Muscle of back (tissue), 13 donors: ENCODE measurements at places on chromosomes 5 and 9.
A peak's percentile ranks its signal among the peaks of the same experiment; 100 is the strongest.

GRCh38 chr9:79913867-79914266 lies 342.1 kb downstream of the TLE4 start:
- DNase-seq: no peak

GRCh38 chr5:103256178-103256577 lies 2.4 kb upstream of the MACIR start:
- no peak for DNase-seq

DNA sequence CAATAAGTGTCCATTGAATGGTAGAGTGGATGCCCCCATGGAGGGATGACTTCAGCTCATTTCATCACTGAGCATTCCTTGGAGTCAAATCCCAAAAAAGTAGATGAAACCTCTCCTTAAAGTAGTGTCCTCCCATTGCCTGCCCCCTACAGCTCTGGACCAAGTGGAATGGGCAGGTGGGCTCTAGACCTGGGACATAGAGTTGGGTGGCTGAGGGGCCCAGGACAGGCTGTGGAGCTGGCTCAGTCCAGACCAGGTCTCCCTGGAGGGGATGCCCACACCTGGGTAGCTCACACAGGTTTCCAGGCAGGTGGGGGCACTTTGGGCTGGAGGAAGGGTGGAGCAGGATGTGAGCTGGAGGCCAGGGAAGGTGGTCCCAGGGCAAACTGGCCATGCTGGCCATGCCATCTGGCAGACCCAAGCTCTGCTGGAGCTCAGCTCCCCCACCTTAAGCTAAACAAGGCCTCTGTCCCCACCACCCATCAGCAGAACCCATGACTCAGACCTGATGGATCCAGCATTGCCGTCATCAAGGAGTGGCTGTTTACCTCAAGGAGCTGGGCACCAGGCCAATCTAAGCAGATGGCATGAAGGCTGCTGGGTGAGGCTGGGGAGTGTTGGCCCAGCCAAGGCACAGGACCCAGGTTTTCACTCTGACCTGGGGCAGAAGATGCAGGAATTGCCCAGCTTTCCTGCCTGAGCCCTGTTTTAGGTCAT lies 6.2 kb upstream of the SPINK4 start:
- peak; percentile 52 for DNase-seq

- DNase-seq: peak; percentile 87
Measured at GRCh38 chr9:77751341-77752091, 103.4 kb upstream of the GNA14 start.

GRCh38 chr5:179204572-179204971 lies 140.7 kb downstream of the ADAMTS2 start:
- no peak for DNase-seq

DNA sequence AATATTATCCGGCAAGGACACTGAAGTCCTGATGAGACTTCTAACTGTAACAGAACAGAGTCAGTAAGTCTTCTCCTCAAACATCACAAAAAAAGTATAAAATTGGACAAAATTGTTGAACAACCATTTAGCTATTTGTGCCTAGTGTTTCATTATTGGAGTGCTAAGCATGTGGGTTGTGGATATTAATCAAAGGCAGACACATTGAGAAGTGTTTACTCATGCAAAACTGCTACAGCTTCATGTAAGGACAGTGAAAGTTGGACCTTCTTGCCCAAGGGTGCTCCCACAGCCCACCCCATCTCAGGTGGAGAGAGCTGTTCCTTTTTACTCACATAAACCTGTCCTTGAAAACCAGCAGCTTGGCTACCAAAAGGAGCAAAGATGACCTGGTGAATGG lies 355.1 kb upstream of the DAB2 start:
- DNase-seq: no peak

GRCh38 chr5:25963251-25964008 lies 1075.0 kb downstream of the CDH9 start:
- no peak for DNase-seq

GRCh38 chr5:147690595-147690994 lies 91.9 kb downstream of the JAKMIP2 start:
- no peak for DNase-seq

GRCh38 chr5:32465076-32465475 lies 20.5 kb upstream of the ZFR start:
- DNase-seq: no peak

DNA sequence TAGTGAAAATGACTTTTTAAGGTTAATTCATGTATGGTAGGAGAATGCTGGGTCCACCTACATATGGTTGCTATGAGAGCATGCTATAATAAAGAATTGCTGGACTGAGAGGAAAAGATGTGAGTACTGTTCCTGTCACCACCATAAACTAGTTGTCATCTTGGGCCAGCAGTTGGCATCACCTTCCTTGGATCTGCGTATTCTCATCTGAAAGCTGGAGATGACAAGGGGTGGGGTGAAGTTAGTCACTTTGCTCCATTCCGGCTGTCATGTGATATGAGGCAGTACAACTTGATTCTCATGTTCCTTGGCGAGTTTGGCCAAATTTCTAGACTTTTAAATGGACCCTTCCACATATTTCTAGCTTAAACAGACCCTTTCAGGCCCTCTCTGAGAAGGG lies 33.3 kb downstream of the PIP5K1B start:
- no peak for DNase-seq

DNA sequence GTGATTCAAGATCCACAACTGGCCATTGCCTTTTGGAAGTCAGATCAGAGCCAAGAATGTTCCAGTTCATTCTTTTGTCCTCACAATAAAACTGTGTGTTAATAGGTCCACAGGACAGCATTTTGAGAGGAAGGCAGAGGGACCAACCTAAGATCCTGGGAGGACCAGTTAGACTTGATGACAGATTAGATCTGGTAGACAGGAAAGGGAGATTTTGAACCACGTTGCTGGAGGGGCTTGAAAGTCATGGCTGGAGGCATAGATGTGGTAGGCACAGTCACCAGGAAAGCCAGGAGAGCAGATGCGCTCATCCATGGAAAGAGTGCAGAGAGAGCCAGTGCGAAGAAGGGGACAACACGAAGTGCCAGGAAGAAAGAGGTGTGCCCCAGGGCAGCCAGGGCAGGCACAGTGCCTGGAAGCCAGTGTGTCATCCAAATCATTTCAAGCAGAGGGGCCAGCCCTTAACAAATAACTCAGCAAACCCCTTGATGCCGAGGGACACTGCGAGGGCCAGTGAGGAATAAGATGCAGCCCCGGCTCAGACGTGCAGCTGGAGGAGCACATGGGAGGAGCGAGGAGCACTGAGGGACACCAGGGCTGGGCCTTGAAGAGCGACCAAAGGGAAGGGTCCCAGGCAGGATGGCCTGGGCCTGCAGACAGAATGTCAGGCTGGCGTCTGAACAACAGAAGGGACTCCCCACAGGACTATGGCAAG lies 12.8 kb upstream of the SLC2A8 start:
- DNase-seq: no peak

DNA sequence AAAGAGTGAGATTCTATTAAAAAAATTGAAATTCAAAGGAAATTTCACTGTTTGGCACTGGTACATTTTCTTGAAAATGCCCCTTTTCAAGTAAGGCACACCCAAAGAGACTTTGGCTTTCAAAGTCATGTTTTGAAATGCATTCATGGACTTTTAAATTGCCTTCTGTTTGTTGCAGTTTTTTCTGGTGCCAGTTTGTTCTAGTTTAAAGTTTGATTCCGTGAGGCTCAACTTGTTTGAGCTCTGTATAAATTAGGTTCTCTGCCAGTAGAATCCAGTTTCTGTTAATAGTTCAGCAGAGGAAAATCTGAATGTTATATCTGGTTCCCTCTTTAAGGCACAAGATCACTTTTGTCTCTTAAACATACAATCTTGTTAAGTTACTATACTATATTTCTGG lies 16.4 kb downstream of the ATP6V0E1 start:
- no peak for DNase-seq

DNA sequence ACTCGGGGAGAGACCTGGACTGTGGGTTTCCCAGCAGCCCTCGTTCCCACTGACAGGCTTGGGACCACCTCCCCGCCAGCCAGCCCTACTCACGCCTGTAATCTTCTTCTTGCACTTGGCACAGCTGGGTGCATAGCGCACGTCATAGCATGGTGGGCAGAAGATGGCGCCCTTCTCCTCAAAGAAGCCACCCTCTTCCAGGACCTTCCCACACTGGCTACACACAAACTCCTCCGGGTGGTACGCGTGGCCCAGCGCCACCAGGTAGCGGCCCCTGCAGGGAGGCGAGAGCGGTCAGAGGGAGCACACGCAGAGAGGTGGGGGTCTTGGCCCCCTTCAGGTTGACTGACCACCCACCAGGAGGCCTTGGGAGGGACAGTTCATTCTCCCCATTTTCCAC lies 9.4 kb downstream of the PDLIM7 start:
- no peak for DNase-seq

GRCh38 chr5:19240170-19240569 lies 747.8 kb downstream of the CDH18 start:
- no peak for DNase-seq

DNA sequence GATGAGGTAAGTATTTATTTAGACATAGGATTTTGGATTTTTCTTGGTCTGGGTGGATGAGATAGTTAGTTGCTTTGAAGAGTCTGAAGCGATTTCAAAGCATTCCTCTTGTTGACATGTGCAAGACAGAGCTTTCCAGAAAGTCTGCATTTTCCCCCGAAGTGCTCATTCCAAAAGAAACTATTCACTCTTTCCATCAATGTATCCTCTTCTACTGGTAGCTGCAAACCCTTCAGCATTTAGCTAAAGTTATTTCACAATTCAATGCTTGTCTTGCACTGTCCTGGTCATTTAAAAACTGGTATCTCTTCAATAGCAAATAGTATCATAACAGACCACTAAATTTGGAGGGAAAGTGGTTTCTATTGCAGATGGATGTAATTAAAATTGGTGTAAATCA lies 13.0 kb downstream of the NREP start:
- peak; percentile 84 for DNase-seq

- DNase-seq: no peak
Measured at GRCh38 chr5:158039441-158039840, 180.5 kb upstream of the CLINT1 start.

GRCh38 chr9:126154182-126154827 lies 172.3 kb upstream of the MVB12B start:
- no peak for DNase-seq

DNA sequence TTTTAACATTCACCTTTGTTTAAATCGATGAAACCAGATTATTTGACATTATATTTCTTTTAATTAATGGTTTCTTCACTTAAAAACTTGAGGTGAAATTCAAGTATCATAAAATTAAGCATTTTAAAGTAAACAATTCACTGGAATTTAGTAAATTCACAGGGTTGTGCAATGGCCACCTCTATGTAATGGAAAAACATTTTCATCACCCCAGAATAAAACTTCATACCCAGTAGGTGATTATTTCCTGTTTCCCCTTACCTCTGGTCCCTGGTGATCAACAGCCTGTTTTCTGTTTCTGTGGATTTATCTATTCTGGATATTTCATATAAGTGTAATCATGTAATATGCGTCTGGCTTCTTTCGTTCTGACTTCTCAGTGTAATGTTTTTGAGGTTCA lies 27.2 kb downstream of the HSPA4 start:
- DNase-seq: no peak

DNA sequence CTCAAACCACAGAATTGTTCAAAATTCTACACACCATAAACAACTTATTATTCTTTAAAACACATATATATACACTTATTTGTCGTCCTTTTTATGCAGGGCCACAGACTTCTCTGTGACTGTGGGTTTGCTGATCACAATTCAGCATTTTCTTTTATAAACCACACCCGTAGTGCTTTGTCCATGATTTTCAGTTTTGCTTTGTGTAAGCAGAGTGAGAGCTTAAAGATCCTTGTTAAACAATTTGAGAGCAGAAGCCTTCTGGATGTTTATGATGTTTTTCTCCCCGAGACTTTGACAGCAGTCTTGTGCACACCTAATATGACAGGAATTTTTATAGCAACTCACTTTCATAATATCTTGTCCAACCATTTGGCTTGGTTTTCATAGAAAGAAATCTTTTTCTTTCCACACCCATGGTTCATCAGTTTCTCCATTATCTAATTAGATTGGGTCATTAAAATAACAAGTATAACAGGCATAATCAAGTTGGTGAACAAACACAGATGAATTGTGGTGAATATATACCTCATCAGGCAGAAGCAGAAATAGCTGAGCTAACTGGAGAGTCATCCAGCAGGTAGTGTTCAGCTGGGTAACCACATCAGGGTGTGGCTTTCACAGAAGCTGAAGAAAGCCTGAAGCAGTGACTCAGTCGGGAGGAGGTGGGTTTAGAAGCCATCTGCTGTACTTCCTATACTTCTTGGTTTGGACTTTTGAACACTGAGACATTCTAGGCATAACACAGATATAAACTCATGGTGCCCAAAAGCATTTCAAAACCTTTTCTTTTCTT lies 232.8 kb downstream of the DOCK8 start:
- no peak for DNase-seq

DNA sequence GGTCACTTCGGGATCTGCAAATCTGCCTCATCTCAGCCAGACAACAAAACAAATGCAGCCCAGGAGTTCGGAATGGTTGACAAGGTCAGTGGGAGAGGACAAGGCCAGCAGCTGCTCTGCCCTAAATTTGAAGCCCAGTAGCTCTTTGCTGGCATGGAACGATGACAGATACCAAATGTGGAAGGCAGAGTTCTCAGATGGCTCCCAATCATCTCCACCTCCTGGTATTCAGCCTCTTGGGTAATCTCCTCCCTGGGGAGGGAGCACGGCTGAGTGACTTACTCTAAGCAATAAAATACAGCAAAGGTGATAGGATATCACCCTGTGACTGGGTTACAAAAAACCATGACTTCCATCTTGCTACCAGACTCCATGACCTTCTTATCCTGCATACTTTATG lies 172.8 kb downstream of the ENTREP1 start:
- peak; percentile 12 for DNase-seq

GRCh38 chr5:168128557-168128956 lies 162.9 kb upstream of the WWC1 start:
- no peak for DNase-seq

- peak; percentile 80 for DNase-seq
Measured at GRCh38 chr9:94157050-94157801, 73.0 kb downstream of the PTPDC1 start.

- DNase-seq: no peak
Measured at GRCh38 chr9:98199388-98200033, 7.1 kb upstream of the CORO2A start.

DNA sequence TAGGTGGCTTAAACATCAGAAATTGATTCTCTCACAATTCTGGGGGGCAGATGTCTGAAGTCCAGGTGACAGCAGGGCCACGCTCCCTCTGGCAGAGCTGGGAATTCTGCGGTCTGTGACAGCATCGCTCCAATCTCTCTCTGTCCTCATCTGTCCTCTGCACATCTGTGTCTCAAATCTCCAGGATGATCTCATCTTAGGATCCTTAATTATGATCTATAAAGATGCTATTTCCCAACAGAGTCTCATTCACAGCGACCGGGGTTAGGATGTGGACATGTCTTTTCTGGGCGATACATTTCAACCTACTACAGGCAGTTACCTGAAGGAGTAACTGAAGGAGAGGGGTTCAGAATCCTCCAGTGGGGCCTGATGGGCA lies 31.4 kb downstream of the ANKRD33B start:
- DNase-seq: no peak

DNA sequence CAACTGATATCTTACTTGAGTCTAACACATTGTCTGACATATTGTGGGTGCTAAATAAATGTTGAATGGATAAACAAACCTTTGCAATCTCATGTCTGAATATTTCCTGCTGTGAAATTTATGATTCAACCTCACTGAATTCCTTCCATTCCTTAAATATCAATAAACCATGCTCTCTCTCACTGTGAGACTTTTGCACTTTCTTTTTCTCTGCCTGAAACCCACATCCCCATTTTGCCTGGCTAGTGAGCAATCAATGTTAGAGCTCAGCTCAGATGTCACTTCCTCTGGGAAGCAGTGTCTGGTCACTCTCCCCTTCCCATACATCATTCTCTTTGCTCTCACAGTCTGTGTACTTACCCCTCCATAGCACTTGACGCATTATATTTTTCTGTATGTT lies 383.7 kb upstream of the TRPC7 start:
- no peak for DNase-seq
